Activated T-cell treated with anti-CD3 and anti-CD28 coated beads, Interleukin-2, amount 50 U/mL, for 72 hours (primary cell): ENCODE measurements at places on chromosomes 3 and 15. TPM values are rescaled to one million over a fixed set of nuclear protein-coding genes. Genes with fewer than 3 reads are reported as not detected.
A peak's percentile ranks its signal among the peaks of the same experiment; 100 is the strongest.

- DNase-seq: no peak
These were observed 155.0 kb downstream of the EPHA3 start for GRCh38 chr3:89262309-89262929.

DNA sequence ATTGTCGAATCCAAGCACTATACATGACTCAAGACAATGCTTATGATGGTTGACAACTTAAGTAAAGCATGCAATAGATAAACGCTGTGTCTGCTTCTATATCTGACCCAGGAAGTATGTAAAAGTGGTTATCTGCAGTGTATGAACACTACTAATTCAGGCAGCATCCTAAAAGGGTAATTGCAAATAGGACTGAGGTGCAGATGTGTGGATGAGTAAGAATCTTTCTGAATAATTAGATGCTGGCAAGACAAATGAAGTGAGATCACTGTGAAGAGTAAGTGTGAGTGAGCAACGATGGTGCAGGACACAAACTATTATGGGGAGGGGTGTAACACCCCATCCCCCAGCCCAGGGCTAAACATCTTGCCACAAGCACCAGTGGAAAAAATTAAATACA, 195.7 kb upstream of the CHRNA7 start:
- DNase-seq: no peak

GRCh38 chr3:121399820-121400219, 146.0 kb downstream of the POLQ start:
- no peak for DNase-seq

GRCh38 chr3:102511639-102512038, 76.8 kb downstream of the ZPLD1 start:
- no peak for DNase-seq

DNA sequence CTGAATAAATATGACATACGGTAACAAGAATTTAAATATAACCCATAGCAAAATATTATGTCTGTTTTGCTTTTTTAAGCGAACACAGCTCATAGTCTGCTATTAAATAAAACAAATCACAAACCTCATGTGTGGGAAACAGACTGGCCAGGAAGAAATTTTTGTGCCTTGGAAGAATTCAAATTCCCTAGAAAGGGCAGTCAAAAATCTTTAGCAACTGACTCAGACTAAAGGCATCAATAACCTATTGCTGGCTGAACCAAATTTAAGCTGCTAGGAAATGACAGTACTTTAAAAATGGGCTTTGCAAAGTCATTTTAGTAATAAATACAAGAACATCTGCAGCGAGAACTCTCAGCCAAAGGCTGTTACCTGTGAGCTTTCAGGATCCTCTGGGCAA, 151.4 kb downstream of the PLD1 start:
- DNase-seq: no peak

GRCh38 chr3:138197524-138197923, 10.4 kb downstream of the ARMC8 start:
- DNase-seq: no peak

DNA sequence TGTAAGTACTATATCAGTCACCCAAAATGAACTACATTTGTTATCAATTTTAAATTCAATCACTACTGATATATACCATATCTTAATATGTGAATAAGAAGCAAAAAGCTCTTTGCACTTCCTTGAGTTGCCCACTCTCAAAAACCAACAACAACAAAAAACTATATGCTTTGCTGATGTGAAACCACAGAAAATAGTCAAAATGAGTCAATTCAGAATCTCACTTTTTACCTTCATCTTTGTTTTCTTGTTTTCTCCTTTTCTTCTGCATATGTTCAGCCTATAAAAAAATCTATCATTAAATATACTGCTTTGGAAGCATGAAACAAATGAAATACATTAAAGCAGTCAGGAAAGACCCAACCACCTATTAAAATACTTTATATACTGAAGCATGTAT, 80.7 kb downstream of the UBR1 start:
- DNase-seq: no peak

DNA sequence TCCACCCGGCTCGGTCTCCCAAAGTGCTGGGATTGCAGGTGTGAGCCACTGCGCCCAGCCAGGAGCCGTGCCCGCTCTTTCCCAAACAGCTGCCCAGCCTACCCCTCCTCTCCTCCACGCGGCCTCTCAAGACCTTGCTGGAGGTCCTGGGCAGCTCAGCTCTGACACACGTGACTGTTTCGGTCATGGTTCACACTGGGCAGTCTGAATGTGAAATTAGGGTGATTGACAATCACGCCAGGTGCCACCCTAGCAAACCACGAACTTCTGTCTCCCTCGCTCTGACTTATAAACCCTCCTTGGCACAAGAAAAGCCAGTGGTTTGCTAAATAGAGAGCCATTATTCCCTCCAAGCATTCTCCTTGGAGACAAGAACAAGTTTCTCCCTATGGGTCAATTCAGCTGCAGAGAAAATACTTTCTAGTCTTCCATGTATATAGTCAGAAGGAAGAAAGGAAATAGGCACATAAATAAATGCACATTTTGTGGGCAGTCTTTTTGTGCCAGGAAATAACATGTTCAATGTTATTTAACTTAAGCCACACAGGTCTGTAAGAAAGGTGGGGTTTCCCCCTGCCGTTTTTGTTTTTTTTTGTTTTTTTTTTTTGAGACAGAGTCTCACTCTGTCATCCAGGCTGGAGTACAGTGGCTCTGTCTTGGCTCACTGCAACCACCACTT, 121.9 kb upstream of the MEF2A start:
- DNase-seq: no peak

DNA sequence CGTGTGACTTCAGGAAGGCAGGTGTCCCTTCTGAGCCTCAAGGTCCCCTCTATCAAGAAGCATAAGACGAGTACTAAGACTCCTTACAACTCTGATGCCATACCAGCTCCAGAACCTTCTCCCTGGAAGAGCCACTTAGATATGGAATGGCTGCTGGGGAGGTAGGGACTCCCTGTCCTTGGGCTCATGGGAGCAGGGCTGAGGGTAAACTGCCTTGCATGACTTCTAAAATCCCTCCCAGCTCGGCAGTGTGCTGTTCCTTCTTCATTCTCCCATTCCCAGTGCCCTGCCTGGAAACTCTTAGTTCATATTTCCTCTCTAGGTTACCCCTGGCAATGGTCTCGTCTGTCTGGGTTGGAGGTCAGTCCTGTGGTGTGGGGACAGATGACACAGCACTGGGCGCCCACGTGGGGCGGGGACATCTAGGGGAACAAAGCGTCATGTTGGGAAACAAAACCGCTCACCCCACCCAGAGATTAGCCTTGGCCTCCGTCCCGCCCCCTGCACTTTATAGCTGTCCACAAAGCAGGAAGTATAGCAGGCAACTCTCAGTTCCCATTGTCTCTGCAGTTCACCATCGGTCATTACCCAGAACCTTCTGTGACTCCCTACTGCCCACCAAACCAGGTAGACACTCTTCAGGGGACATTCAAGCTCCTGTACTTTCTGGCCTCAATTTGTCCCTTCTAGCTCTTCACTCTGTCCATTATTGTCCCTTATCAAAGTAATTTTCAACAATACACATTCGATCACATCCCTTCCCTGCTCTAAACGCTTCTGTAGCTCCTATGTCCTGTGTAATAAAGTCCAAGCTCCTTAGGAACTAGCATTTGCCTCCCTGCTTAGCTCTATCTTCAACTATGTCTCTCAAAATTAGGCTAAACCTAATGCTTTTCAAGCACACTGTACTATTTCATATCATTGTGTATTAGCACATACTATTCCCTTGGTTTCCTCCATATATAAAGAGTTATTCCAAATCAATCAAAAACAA, 73.8 kb downstream of the IQSEC1 start:
- no peak for DNase-seq

DNA sequence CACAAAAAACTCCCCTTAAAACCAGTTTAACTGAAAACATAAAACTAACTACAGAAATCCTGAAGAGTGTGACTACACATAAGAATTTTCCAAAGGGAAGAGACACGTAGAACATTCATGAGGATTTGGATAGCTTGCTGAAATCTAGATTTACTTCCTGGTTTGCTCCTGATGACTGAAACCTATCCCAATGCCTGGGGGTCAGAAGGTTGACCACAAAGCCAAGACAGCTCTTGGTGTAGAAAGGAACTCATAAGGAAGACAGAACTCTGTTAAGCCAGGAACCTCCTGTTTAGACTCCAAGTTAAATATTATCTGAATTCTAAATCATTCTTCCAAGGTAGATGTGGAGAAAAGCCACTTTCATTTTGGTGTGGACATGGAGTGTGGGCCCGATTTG, 92.8 kb downstream of the TFG start:
- DNase-seq: no peak

GRCh38 chr3:12558706-12559105, 1.8 kb downstream of the MKRN2 start:
- no peak for DNase-seq

DNA sequence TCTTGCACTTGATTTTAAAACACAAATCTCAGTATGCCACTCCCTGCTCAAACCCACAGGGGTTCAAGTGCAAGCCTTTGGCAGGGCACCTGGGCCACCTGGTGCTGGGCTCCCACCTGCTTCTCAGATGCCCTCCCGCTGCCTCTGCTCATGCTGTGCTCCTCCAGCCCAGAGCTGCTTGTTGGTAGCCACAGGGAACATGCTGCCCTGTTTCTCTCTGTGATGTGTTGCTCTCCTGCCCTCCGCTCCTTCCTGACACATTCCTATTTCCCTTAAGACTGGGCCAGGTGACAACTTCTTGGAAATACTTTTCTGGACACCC, 27.1 kb upstream of the KY start:
- DNase-seq: no peak

DNA sequence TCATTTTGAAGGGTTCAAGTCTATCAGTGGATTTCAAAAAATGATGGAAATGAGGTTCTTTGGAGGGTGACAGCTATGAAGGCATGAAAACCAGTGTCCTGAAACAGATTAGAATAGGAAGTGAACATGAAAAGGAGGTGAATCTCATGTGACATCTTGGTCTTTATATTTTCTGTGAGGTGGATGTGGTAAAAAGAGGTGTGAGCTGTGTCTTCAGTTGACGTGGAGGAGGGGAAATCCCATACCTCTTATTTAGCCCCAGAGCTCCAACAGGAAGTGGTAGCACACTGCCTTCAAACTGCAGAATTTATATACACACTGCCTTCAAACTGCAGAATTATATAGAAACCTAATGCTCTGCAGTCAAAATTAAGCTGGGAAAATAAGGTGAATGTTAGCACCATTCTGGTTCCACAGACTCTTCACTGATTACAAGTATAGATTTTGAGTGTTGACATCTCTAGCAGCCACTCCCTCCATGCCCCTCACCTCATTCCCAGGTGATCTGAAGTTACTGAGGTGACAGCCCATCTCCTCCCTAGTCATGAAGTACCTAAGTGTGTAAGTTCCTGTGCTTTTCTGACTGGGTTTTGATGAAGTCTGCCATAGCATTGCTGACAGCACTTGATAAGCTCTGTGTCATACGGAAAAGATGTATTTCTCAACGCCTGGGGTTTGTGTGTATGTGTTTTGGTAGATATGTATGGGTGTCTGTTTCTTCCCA, 2.7 kb downstream of the RAB8B start:
- DNase-seq: peak; percentile 65

DNA sequence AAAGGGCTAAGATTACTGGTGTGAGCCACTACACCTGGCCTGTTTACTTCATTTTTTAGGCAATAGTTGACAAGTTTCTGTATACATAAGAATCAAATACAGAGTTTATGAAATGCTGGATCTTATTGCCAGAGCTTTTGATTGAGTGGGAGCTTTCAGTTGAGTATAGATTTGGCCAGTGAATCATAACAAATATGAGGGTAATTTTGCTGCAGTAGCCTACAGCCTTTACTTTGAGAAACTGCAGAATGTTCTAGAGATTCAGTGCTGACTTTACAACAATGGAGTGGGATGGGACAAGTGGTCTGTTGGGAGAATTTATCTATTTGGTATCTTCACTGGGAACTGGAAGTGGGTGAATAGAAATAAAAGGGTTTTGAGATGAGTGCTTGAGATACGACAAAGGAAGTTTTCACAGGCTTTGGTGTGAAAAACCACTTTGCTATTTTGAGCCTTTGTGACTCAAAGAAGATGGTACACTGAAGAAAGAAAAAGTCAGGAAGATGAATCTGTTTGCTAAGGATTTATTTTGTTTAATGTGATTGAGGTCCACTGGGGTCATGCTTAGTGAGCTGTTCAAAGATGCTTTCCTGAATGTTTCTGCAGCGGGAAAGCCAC, 227.8 kb downstream of the UBE2E2 start:
- DNase-seq: no peak

GRCh38 chr15:63869371-63870042, 35.8 kb upstream of the HERC1 start:
- DNase-seq: no peak

GRCh38 chr3:55486857-55487380, at the start of gene WNT5A:
Gene WNT5A, minus strand, starts transcription at chr3:55487306. Its CDS starts 321 bp downstream, at chr3:55486985.
- no peak for DNase-seq

DNA sequence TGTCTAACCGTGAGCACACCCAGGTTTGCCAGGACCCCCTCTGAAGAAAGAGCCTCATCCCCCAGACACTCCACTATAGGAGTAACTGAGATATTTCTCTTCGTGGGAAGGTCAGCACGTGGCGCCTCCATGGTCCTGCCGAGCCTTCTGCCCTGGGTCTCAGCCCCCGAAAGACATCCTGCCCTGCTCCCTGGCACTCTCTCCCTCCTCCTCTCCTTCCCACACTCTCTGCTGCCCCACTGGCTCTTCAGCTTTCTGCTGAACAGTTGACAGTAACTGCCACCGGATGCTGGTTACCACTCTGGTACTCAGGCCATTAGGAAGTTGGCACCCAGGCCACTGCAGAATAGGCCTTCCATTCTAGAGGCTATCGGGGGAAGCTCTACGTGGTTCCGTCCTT, 185.2 kb downstream of the UACA start:
- no peak for DNase-seq

- no peak for DNase-seq
These were observed 747.8 kb upstream of the GOLIM4 start for GRCh38 chr3:168843481-168843880.

DNA sequence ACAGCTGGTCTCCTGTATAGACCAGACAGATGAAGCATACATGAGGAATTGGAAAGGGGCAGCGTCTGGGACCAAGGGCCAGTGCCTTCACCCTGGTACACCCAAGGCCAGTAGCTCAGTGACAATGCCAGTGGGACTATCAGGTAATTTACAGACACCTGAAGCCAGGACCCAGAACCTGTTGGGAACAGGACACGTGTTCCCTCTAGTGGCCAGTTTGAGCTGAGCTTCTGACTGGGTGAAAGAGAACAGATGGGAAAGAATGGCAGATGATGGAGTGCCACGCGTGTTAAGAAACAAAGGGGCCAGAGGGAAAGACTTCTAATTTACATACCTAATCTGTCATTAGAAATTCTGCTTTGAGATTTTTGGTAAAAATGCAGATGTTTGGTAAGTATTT, 5.1 kb upstream of the SLC25A38 start:
- DNase-seq: peak; percentile 59

DNA sequence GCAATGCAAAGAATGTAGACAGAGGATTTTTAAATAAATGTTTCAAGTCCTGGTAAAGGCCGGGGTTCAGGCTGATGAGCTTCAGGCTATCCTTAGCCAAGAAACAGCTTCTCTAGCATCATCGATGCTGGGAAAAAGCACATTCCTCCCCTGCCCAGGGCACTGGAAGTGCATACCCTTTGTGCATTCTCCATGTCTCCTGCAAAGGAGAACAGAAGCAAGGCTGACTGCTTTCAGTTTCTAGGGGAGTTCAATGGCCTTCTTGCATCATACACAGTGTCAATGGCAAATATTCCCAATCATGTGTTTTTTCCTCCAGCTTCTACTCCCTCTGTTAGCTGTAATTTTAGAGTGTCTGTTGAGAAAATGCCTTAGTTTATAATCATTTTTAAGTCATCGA, 59.9 kb downstream of the GPR176 start:
- no peak for DNase-seq

The SUCLG2 gene
- 39.5 TPM for total RNA-seq

The MED12L gene
- total RNA-seq: 4.4 TPM

The SKOR1 gene
- total RNA-seq: 0.95 TPM

The NANOGP8 gene
- total RNA-seq: not detected

The NCEH1 gene
- 8.7 TPM for total RNA-seq

The ALDH1A2 gene
- 0.56 TPM for total RNA-seq

The CD86 gene
- total RNA-seq: 2.5 TPM
